NCI-H774 (cell line): ENCODE measurements at places on chromosomes 12 and 14.

- DNase-seq = no peak
Observed at GRCh38 chr14:93232159-93232558, 25.1 kb downstream of the UBR7 start.

GRCh38 chr12:34392741-34393085 lies 370.4 kb downstream of the ALG10 start:
- DNase-seq = no peak

- no peak for DNase-seq
Observed at GRCh38 chr12:102063069-102063468, 1.3 kb upstream of the WASHC3 start.

GRCh38 chr12:89965993-89966392 lies 257.4 kb upstream of the ATP2B1 start:
- no peak for DNase-seq

DNA sequence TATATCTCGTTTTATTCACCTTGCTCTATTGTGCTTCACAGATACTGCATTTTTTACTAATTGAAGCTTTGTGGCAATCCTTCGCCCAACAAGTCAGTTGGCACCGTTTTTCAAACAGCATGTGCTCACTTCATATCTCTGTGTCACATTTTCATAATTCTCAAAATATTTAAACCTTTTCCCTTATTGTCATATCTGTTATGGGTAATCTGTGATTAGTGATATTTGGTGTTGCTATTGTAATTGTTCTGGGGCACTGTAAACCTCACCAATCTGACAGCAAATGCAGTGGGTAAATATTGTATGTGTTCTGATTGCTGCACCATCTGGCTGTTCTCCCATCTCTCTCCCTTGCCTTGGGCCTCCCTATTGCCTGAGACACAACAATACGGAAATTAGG lies 191.3 kb downstream of the BTG1 start:
- no peak for DNase-seq

- DNase-seq = no peak
Observed at GRCh38 chr12:12979731-12980259, 20.3 kb downstream of the HEBP1 start.

- DNase-seq = no peak
Observed at GRCh38 chr14:23608454-23608853, 27.7 kb upstream of the DHRS2 start.
